Fibroblast of skin of abdomen (primary cell): ENCODE measurements at places on chromosomes 1 and 21.

DNA sequence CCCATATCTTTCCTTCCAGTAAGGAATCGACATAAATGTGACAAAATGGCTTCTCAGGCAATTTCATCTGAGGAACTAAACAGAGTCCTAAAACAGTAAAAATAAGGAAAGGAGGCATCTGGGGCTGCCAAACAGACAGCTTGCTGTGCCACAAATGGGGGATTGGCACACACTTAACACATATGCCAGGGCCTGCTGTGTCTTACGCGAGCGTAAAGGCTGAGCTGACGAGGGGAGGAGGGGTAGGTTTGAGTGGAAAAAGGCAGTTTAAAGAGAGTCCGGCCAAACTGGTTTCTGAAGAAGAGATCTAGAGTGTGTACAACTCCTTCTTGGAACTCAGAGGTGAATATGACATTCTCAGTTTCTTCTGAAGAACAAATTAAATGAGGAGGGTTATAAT, 244.1 kb upstream of the MAP1LC3C start:
- no peak for DNase-seq

GRCh38 chr1:232978091-232978634, 27.8 kb downstream of the NTPCR start:
- DNase-seq, result peak; percentile 16

DNA sequence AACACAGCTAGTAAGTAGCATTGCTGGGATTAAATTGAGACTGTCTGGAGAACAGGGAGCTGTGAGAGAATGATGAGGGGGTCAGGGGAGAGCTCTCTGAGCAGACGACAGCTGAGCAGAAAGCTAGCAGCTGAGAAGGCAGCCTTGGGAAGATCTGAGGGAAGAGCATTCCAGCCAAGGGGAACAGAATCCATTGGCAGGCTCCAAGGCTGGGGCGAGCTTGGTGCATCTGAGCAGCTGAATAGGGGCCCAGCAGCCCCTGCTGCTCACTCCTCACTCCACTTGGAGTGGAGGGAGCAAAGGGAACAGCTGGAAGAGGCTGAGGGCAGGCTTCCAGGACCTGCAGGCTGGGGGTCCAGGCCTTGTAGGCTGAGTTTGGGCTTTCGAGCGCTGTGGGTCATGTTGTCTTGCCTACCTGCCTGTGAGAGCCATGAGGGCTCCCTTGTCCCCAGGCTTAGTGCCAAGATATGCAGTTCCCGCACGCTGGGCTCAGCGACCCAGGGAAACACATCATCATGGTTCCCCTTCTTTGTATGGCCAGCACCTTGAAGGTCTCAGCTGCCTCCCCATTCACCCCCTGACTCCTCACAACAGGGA, 10.5 kb downstream of the ACOT11 start:
- DNase-seq, result no peak

DNA sequence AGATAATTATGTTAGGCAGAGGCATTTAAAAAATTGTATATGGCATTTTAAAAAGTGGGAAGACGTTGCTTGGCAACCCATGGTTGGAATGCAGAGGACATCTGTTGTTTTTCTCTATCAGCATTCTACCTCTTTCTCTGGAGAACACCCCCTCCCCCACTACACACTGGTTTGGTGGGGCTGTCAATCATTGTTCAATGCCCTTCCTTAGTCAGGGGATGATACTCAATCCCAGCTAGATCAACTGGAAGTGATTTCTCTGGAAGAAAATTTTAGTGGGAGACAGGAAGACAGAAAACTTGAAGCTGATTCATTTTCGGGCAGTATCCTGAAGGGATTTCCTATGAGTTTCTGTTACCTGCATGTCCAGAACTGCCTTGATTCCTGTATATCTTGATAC, 35.7 kb upstream of the CAP1 start:
- DNase-seq, result no peak

GRCh38 chr1:183903101-183903500, 98.2 kb downstream of the RGL1 start:
- DNase-seq, result no peak

- DNase-seq, result no peak
Measured at GRCh38 chr1:74963120-74963519, 171.1 kb upstream of the LHX8 start.

DNA sequence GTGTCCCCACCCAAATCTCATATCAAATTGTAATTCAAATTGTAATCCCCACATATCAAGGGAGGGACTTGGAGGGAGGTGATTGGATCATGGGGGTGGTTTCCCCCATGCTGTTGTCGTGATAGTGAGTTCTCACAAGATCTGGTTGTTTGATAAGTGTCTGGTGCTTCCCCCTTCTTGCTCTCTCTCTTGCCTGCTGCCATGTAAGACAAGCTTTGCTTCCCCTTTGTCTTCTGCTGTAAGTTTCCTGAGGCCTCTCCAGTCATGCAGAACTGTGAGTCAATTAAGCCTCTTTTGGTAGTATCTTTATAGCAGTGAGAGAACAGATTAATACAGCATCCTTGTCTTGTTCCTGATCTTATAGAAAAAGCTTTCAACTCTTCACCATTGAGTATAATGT, 6.5 kb upstream of the LRRC39 start:
- DNase-seq, result no peak

- DNase-seq, result peak; percentile 69
Measured at GRCh38 chr1:197783510-197783948, 8.2 kb upstream of the DENND1B start.

GRCh38 chr1:170640581-170640980, 23.4 kb upstream of the PRRX1 start:
- DNase-seq, result no peak

DNA sequence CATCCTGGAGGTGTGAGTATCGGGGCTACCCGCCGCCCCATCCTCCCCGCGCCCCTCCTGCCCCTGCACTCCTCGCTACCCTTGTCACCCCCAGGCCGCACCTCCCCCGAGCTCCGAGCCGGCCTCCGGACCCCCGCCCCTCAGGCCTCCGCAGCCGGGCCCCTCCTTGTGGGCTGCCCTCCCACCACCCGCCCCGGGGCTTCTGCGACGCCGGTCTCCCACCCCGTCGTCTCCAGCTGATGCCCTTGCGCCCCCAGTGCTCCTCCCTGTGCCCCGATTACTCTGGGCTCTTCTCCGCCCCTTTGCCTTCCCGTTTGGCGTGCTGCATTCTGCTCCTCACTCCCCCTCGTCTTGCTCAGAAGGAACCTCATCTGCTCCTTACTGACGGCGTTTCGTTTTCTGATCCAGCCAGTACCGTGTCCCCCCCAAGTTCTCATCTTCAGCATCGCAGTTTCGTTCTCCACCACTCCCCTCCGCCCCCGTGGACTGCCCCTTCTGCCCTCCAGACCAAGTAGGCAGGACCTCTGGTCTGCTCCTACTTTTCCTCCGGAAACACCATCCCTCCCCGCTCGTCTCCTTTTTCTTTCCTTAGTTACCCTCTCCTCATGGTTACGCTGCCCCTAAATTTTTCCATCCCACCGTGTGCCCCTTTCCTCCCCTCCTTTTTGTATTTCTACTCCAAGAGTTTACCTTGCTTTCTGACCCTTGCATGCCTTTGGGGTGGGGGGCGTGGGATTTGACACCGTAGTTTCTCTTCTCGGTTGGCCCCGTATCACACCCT, 841 bp downstream of the SNX27 start:
- no peak for DNase-seq

- no peak for DNase-seq
Measured at GRCh38 chr1:100445565-100445964, 92.4 kb upstream of the GPR88 start.

- no peak for DNase-seq
Measured at GRCh38 chr1:204600968-204601367, 84.6 kb downstream of the LRRN2 start.

- DNase-seq, result no peak
Measured at GRCh38 chr1:113136476-113136875, 63.5 kb downstream of the LRIG2 start.

GRCh38 chr1:204326771-204327300, 32.9 kb downstream of the PLEKHA6 start:
- peak; percentile 16 for DNase-seq

DNA sequence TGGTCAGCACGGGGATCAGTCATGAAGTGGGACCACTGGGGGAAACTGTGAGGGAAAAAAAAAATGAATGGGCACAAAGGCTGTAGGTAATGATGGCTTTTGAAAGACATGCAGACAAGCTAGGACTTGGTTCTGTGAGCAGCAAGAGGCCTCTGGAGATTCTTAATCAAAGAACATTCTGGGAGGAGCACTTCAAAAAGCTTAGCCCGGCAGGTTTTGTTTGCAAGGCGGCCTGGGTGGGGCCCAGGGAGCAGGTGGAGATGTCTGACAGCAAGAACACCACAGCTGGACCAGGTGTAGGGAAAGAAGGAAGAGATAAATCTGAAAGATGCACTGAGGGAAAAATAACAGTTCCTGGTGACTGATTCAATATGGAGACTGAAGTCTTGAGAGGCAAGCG, 6.0 kb downstream of the TEX35 start:
- DNase-seq, result no peak

DNA sequence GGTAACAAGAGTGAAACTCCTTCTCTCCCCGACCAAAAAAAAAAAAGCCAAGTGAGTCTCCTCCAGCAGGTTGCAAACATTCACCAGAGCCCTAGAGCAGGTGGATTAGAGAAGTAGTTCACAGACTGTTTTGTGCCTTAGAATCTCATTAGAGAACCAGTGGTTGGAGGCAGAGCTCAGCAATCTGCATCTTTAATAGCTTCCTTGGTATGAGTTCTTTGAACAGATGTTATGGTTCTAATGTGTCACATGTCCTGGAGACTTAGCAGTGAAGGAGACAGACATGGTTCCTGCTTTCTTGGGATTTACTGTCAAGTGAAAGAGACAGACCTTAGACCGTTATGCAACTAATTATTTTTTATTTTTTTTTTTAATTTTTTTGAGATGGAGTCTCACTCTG, 26.8 kb downstream of the SESN2 start:
- DNase-seq, result no peak

- peak; percentile 67 for DNase-seq
Measured at GRCh38 chr1:116878804-116879477, 30.8 kb upstream of the PTGFRN start.

DNA sequence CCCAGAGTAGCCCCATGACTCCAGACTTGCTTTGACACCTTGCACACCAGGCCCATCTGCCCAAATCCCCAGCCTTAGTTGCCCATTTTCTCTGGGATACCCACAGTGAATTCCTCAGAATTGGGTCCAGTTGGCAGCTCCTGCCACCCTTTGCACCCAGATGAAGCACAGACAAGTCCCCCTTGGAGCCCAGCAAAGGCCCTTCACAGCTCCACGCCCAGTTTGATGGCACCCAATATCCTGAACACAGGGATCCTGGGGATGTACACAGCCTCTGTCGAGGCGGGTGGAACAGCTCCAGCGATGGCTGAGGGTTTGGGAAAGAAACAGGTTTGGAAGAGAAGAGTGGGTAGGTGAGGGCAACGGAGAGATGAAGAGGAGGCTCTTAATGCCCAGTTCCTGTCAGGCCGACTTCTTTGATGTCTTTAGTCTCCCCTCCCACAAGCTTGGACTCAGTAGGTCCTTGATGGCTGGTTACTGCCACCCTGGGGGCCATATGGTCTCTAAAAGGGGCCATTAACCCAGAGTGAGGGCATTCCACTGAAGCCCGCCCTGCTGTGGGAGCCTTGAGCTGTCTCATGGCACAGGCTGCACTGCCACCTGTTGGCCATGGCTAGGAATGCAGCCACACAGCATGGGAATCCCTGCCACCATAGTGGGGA, 21.7 kb downstream of the TMEM53 start:
- DNase-seq, result peak; percentile 56

- DNase-seq, result no peak
Measured at GRCh38 chr21:45417256-45417950, 12.4 kb downstream of the COL18A1 start.

DNA sequence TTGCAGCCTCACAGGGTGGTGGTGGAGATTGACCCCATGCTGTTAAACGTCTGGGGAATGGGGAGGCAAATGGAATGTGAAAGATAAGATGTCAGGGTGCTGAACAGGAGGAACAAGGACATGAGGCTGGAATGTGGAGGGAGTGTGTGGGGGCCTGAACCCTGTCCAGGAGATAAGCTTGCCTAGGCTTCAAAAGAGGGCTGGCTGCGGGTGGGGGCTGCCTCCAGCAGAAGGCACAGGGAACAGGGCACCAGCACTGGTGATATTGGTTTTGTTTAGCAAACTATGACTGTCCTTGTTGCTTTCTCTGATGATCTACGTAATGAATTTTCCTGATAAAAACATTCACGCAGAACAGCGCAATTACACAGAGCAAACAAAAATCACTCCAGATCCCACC, 52.4 kb upstream of the LRP8 start:
- no peak for DNase-seq

GRCh38 chr1:24481843-24482610, 20.6 kb upstream of the RCAN3 start:
- DNase-seq, result no peak

DNA sequence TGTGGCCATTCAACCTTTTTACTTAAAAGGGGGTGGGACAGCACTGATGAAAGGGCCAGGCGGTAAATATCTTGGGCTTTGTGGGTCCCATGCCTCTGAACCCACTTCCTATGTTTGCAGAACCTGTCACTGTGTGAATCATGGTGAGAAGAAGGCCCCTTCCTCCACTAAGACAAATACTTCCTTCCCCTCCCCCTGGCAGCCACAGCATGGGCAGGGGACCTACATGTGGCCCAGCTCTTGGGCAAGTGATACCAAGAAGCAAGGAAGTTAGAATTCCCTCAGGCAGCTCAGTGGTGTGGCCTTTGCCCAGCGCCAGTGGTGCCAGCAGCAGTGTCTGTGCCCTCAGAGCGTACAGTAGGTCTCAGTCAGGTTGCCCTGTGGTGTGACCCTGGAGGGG, 168.6 kb downstream of the TRIM33 start:
- no peak for DNase-seq

- no peak for DNase-seq
Measured at GRCh38 chr1:167186771-167187170, 33.9 kb upstream of the POU2F1 start.

- DNase-seq, result peak; percentile 40
Measured at GRCh38 chr1:218587900-218588299, 242.8 kb downstream of the TGFB2 start.

GRCh38 chr1:212922016-212922415, 28.3 kb upstream of the VASH2 start:
- no peak for DNase-seq

- no peak for DNase-seq
Measured at GRCh38 chr1:60055336-60055735, 18.2 kb downstream of the C1orf87 start.

GRCh38 chr21:42195378-42196031, 23.4 kb upstream of the ABCG1 start:
- DNase-seq, result peak; percentile 46

- no peak for DNase-seq
Measured at GRCh38 chr1:156083800-156084790, 1.8 kb upstream of the MEX3A start.

GRCh38 chr1:218633238-218633988, 288.3 kb downstream of the TGFB2 start:
- peak; percentile 32 for DNase-seq
